Stimulated activated CD8-positive, alpha-beta memory T cell treated with anti-CD3 and anti-CD28 coated beads, Interleukin-15, amount 100 ng/mL, for 24 hours (primary cell): ENCODE measurements at places on chromosomes 13 and 19.

- no peak for DNase-seq
Measured at GRCh38 chr19:42216653-42217519, 591 bp downstream of the DEDD2 start.

DNA sequence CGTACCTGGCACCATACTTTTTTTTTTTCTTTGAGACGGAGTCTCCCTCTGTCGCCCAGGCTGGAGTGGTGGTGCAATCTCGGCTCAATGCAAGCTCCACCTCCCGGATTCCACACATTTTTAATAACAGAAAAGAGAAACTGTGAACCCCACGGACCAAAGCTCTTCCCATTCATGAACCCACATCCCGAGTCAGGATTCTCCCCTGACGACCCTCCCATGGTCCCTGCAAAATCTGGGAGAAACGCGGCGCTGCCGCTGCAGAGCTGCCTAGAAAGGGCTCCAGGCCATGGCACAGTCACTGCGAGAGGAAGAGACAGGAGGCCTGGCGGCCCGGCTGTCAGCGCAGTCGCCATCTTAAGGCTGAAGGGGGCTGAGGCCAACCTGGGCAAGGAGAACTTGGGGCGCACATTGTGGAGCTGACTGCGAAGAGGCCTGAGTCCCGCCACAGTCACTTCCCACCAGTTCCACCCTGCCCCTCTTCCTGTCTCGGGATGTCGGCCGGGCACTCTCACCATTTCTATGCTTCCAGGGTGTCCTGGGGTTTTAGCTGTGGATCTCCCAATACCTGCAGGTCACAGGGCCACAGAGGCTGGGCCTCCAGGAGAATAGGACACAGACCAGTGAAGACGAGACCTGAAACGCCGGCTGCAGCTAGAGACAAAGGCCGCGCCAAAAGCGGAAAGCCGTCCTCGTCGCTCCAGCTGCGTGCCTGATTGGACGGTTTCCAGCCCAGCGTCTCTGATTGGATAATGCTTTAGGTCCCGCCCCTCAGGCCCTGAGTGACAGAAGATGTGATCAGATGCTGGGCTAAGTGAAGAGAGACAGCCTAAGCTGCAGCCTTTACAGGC, 71.0 kb downstream of the ZNF486 start:
- peak; percentile 63 for DNase-seq

DNA sequence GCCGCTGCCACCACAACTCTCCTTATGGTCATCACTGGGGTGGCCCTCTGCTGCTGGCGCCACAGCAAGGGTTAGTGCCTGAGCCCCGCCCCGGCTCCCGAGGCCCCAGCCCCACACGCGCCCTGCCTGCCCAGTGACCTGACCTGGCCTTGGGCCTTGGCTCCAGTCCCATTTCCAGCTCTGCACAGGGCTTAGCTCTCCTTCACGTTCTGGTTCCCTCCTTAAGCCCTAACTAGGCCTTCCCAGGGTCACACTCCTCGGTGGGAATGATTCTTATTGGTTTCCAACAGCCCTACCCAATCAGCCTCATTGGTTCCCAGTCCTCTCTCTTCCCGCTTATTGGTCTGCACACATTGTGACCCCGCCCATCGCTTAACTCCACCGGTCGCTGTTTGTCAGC, 5.8 kb downstream of the KIRREL2 start:
- no peak for DNase-seq

DNA sequence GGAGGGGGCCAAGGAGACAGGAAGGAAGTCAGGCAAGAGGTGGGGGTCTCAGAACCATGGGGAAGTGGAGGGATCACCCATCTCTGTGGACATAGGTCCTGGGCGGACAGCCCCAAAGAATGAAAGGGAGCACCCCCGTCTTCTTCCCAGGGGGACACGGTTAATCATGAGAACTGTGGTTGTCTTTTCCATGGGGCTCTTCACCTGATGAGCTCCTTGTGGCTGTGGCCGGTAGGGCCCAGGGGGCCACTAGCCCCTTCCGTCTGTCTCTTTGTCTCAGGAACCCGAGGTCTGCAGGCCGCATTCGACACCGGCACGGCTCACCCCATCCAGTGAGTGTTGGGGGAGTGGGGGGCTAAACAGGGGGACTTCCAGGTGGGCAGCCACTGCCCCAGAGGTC, 8.6 kb downstream of the PLPPR2 start:
- DNase-seq, result no peak

DNA sequence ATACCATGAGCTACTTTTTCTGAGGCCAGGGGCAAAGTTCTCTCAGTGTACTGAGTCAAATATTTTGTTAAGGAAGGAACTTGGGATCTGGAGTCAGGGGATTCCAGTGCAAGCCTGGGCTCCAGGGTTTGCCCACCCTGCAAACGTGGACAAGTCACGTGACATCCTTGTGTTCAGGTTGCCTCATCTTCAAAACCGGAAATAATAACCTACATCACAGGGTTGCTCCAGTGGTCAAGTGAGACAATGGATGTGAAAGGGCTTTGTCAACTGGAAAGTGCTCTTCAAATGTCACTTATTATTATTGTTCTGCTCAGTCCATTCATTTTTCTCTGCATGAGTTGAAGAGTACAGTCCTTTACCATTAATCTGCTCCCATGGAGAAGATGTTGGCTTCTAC, 414.9 kb downstream of the COG6 start:
- DNase-seq, result no peak

DNA sequence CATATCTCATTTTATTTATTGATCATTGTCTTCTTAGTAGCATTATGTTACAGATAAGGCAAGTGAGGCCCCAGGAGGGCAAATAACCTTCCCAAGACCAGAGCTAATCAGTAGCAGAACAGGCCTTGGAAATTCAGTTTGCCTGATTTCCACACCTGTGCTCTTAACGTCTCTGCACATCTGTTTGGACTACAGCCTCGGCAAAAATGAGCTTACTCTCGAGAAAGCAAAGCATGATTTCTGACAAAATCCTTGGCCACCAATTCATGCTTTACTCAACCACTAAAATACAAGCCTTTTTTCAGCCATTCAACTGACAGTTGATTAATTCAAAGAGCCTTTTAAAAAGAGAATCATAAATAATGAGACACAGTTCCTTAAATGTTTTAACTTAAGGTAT, 309.3 kb upstream of the HTR2A start:
- DNase-seq, result no peak

GRCh38 chr19:2121416-2122051, 24.8 kb downstream of the IZUMO4 start:
- no peak for DNase-seq

- DNase-seq, result no peak
Measured at GRCh38 chr13:41654796-41655195, 197.4 kb downstream of the RGCC start.

GRCh38 chr19:5296457-5297271, 43.9 kb downstream of the PTPRS start:
- no peak for DNase-seq

DNA sequence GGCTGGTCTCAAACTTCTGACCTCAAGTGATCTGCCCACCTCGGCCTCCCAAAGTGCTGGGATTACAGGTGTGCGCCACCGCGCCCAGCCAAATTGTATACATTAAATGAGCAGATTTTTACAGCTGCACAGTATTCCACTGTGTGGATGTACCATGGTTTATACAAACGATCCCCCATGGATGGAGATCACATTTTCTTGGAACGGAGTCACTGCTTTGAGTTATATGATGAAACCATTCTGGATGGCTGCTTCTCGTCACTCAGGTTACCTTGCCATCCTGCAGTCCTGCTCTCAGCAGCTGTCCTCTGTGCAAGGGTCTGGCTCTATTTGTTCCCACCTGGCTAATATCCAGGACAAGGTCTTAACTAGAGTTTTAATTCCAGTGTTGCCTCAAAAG, 39.1 kb upstream of the SLC15A1 start:
- DNase-seq, result no peak

DNA sequence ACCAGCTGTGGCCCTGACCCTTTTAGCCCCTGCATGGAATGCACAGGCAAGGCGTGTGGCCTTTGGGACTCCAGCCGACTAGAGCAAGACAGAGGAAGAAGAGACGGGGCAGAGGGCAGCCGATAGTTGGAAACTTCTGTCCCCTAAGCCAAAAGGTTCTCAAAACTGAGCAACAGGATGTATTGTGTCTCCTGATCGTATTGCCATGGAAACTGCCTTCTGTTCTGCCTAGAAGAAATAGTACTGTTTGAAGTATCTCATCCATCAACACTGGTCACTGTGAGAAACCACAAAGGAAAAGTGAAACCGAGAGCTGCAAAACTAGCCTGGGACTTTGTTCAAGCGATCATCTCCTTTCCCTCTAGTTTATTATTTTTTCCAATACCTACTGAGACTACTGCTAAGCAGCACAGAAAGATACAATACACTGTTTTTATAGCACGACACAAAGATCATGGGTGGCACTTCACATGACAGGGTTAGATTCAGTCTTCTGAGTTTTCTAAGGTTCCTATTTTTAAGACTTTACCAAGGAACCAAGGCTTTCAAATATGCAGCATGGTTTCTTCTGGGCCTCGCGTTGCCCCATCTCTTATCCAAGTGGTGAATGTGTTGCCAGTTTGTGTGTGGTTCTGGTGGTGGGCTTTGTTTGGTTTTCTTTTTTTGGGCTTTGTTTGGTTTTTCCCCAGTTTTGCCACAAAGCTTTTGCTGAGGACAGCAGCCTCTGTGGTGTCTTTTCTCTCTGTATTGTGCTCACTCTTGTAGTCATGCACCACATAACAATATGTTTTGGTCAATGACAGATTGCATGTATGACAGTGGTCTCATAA, 49.3 kb upstream of the GPR183 start:
- DNase-seq, result no peak

GRCh38 chr13:65378484-65378883, 1851.7 kb downstream of the PCDH9 start:
- no peak for DNase-seq

- DNase-seq, result no peak
Measured at GRCh38 chr19:32817569-32818476, 51.7 kb downstream of the SLC7A9 start.

DNA sequence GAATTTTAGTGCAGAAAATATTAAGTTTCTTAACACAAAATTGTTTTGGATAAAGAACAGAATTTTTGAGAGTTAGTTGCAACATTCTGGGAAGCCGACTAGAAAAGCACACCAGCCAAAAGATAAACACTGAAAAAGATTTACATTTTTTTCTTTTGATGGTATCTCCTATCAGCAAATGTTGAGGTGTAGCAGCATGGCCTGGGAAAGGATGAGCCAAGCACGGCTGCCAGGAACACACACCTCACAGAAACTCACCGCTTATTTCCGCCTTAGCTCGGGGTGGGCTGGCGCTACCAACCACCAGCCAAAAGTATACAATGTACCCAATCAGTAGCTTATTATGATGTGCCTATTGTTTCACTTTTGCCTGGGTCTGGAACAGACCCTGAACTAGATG, 134.7 kb downstream of the MIPEP start:
- no peak for DNase-seq

GRCh38 chr13:19634256-19634740, 839 bp downstream of the MPHOSPH8 start:
- no peak for DNase-seq

- DNase-seq, result no peak
Measured at GRCh38 chr13:20043207-20043925, 84.8 kb downstream of the ZMYM2 start.

GRCh38 chr19:42270346-42271044, 1.4 kb downstream of the CIC start:
- DNase-seq, result peak; percentile 23

DNA sequence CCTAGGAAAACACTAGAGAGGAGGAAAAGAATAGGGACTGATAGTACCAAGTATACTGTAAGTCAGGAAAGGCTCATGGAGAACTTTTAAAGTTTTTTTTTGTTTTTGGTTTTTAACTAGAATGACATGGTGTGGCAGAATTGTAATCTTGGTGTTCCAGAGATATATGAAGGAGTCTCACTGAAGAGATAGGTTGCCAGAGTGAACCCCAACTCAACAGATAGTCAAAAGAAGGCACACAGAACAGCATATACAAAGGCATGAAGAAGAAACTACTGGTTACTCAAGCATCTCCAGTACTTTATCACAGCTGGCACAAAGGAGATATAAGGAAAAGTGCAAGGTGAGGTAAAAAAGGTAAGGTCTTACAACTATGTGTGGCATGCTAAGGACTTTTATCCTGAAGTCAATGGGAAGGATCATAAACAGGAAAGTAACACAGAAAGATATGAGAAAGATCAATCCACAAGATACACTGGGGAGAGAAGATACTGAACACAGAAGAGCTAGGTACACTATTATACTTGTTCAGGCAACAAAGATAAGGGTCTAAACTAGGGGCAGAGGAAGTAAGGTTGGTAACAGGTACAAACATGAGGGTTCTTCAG, 6.0 kb downstream of the KPNA3 start:
- no peak for DNase-seq

DNA sequence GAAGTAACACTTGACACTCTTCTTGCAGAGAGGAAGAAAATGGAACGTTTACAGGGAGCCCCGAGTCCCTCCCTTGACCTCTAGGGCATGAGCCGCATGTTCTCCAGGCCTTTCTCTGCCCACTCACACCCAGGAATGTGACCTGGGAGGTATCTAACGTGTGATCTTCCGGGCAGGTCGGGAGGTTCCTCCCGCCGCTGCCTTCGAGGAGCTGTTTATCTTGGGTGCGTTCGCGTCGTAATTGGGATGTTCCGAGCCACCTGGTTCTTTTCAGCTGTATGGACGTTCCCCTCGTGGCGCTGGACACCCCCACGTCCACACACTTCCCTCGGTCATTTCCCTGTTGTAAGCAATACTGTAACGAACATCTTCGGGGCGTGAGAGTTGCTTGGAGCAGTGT, 13.6 kb downstream of the ARID3A start:
- no peak for DNase-seq

GRCh38 chr13:35916146-35916545, 215.0 kb downstream of the DCLK1 start:
- no peak for DNase-seq

GRCh38 chr13:80065996-80066395, 274.9 kb downstream of the SPRY2 start:
- no peak for DNase-seq

GRCh38 chr13:101486708-101487437, 34.4 kb downstream of the ITGBL1 start:
- no peak for DNase-seq

GRCh38 chr13:38348861-38349389, 726 bp upstream of the UFM1 start:
- DNase-seq, result no peak

- no peak for DNase-seq
Measured at GRCh38 chr13:27956576-27957300, 12.4 kb downstream of the CDX2 start.

- no peak for DNase-seq
Measured at GRCh38 chr19:50921426-50922316, 10.5 kb upstream of the KLK4 start.

DNA sequence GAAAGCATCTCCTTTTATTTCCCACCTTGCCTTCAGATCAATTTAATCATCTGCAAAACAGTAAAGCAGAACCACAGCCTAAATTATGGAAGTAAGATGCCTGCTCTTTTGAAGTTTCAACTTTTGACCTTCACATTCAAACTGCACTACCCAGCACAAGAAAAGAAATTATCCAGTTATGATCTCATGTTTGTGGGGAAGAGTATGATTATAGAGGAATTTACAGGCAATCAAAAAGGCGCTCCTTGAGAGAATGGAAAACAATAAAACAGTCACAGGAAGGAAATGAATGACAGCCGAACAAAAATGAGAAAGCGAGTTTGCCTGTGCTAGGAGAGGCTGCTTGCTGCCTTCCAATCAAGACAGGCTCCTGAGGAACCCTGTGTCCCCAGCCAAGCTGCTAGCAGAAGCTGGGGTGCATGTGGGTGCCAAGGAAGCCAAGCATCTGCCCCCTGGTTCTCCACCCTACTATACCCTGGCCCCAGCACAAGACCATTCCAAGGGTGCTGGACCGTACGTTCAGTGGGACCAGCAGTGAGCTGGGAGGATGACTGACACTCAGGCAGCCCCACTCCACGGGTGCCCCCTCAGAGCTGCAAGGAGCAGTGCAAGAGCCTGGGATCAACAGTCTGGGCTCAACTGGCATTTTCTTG, 47.8 kb downstream of the PEPD start:
- no peak for DNase-seq
